Cerebellar nuclear complex (tissue), 1 donor: ENCODE measurements at places on chromosomes 4 and X.

DNA sequence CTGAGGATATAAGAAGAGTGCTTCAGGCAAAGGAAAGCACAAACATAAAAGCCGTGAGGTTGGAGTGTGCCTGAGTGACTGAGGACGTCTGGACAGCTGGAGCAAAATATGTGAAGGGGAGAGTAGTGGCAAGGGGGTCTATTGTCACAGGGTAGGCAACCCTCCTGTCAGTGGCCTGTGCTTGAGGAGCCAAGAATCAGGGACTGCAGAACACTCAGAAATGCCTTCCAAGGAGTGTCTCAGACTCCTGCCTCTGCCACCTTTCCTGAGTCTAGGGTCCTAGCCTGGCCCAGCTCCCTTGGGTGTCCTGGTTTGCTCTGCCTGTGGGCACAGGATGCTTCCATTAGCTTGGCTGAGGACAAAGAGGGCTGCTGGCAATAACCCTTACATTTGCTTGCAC, 152.5 kb upstream of the PJA1 start:
- DNase-seq = no peak

DNA sequence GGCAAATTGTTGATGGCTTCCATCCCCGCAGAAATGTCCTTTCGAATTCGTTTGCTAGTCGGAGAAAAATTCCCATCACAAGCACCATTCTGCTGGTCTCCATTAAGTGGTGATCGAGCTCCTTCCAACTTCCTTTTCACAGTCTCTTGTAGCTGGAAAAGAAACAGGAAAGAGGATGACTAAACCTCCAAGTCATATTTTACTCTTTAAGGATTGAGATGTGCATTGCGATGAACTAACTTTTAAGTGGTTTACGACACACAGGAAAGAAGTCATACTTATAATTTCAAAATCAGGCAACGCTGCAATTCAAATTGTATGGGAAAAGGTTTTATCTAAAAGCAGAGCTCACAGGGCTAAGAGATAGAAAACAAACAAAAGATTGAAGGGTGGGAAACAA, 225.2 kb downstream of the MGST2 start:
- no peak for DNase-seq

GRCh38 chr4:985123-985830, 1.6 kb upstream of the IDUA start:
- no peak for DNase-seq

DNA sequence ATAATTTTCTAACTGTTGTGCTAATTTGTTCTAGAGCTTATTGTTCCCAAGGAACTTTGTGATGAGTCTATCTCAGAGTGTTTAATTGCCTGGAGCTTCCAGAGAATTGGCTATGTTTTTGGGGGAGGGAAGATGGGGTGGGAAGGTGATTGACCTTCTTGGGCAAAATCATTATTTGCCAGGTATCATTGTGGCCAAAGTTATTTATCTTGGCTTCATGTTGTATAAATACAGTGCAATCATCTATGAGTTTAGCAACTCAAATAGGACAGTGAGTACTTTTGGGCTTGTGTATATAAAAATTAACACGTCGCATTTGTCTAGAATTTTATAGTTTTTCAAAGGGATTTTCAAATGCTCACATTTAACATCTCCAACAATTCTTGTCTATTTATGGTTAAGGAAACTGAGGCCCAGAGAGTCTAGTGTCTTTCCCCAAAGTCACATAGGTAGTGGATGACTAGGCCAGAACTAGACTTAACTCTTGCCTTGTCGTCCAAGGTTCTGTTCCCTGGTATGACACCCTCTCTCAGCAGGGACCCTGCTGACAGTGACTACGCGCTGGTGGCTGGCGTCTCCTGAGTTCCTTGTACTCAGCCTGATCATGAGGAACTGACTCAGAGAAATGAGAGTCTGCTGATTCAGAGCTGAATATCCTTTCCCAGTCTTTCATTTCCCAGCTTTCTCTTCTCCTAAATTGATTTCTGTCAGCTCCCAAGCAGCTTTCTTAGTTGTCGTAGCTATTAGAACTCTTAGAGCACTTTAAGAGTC, 27.7 kb downstream of the FNIP2 start:
- DNase-seq = no peak

GRCh38 chr4:38751341-38752010, 31.3 kb downstream of the TLR10 start:
- no peak for DNase-seq

GRCh38 chr4:184282251-184282713, 64.6 kb upstream of the ENPP6 start:
- no peak for DNase-seq

- DNase-seq = no peak
Measured at GRCh38 chr4:94489098-94489497, 37.4 kb downstream of the PDLIM5 start.

GRCh38 chr4:40990899-40991265, 223.5 kb downstream of the APBB2 start:
- DNase-seq = no peak

DNA sequence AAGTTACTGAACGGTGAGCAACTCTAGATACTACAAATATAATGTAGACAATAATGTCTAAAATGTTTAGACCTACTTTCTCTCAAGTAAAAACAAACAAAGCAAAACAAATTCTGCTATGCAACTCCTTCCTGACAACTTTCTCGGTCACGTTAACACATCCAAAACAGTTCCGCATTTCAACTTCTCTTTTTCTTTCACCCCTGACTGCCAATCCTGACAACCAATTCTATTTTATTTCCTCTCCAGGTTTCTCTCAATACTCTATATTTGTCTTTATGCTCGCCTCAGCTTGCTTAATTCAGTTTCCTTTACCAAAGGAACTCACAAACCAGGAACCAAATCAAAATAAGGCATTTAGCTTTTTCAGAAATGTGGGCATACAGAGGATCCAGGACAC, 513.0 kb downstream of the FSTL5 start:
- no peak for DNase-seq

GRCh38 chrX:31294475-31294874, 222.6 kb upstream of the FTHL17 start:
- no peak for DNase-seq

DNA sequence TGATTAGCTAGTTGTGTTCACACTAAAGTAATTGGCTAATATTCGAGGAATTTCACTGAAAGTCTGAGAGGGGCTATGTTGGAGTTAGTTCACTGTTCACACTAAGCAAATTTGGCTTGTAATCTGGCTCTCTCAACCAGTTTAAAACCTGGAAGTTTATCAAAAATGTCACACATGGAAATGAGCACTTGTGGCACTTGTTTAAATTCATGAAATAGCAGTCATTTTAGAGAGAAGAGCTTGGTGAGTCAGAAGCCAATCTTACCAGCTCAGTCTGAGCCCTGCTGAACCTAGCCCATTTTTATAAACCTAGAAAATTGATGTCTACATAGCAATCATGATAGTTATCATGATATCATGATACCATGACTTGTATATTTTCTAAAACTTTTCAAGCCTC, 90.7 kb upstream of the JADE1 start:
- no peak for DNase-seq

DNA sequence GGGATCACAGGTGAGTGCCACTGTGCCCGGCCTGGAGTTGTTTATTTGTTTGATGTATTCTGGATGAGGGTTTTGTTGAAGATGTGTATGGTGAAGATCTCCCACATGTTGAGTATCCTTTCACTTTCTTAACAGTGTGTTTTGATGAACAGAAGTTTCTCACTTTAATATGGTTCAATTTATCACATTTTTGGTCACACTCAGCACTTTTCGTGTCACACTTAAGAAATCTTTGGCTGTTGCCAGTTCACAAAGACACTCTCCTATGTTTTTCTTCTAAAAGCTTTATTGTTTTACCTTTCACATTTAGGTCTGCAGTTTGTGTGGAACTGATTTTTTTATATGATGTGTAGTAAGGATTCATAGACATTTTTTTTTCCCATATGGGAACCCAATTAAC, 16.6 kb upstream of the ZNF185 start:
- no peak for DNase-seq

DNA sequence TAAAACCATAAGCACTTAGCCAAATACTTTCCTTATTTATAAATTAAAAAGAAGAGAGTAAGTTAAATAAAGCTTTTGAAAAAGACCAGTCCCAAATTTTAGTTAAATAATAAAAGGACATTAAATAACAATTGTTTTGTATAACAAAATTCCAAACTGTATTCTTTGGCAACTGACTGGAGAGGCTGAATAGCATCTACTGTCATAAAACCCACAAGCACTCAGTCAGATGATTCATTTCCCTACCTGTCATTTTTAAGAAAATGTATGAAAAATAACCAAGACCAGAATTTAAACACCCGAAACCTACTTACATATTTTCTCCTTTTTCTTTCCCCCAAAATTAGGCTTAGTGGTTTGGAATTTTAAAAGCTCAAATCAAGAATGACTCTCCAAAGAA, 32.5 kb upstream of the SMIM10L2A start:
- DNase-seq = no peak

- no peak for DNase-seq
Measured at GRCh38 chr4:100983426-100983825, 363.9 kb downstream of the PPP3CA start.

- DNase-seq = peak; percentile 78
Measured at GRCh38 chr4:70721747-70722146, at the start of gene RUFY3. TSS of gene RUFY3 (plus strand) at chr4:70721964. CDS start at chr4:70722574, 610 bp downstream.

GRCh38 chrX:155071694-155072280, 479 bp downstream of the BRCC3 start:
- DNase-seq = no peak

DNA sequence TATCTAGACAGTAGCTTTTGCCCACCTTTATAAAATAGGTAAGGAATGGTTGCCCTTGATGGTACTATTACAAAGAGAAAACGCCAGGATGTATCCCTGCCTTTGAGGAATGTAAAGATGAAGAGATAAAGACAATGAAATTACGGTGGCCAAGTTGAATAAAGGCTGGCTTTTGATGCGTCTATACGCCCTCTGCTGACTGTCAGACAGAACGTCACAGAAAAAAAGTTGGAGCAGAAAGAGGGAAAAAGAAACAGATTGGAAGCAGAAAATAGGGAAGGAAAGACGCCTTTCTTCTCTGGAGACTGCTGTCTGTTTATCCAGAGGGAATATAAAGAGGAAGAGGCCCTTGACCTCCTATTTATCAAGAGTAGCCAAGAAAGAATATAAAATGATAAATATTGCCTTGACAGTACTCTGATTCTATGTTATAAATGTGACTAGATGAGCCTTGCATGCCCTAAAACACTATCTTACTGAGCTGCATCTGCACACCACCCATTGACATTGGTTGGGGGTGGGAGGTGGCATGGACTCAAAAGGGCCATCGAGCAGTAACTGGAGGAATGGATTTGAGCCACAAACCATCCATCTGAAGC, 30.6 kb downstream of the PCDH19 start:
- DNase-seq = no peak

- DNase-seq = no peak
Measured at GRCh38 chr4:112504807-112505206, 11.2 kb downstream of the NEUROG2 start.

- no peak for DNase-seq
Measured at GRCh38 chr4:7414736-7415510, 19.8 kb downstream of the PSAPL1 start.

GRCh38 chr4:7591409-7592053, 156.8 kb upstream of the PSAPL1 start:
- no peak for DNase-seq

GRCh38 chr4:73952352-73952751, 29.5 kb downstream of the PF4 start:
- no peak for DNase-seq

GRCh38 chrX:155957843-155958242, 39.7 kb upstream of the IL9R start:
- DNase-seq = no peak

DNA sequence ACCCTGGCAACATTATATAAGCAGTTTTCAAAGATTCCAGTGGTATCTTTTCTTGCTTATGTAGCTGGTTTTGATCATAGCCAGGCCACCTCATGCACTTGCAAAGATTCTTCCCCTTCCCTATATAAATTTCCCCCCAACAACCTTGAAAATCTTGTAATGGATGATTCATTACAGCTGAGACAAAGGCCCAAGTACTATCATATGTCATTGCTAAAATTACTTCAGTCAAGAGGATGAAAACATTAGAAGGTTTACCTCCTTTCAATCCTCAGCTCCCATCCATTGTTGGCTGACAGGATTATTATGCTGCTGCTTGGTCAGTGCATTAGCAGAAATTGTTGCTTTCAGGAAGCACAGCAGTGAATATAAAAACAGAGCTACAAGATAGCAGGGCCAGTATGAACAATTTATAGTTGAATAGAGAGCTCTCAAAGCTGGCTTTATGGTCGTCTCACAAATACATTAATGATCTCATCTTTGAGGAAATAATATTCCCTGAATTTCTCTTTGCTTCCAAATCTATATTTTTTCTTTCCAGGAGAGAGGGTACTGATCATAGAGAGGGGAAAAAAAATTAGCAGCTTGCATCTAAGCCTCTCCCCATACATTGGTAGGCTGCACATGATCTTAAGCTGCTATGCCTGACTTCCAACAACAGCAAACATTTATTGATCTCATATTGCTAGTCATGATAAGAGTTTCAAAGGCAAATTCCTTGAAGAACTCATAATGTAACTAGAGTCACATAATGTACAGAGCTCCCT, 7.7 kb upstream of the ARHGEF38 start:
- no peak for DNase-seq

DNA sequence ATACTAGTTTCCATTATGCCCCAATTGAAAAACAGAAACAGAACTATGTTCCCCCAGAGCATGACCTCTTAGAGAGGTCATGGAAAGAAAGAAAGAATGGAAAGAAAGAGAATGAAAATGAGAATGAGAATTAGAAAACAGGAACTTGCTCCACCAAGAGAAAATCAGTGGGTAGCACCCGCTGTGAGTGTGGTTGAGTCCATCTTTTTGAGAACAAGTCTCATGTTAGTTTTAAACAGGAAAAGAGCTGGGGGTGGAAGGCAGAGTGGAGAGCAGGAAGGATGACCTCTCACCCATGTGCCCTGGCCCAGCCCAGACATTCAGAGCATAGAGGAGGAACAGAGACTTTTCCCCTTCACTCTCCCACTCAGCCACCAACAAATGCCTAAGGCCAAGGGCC, 4.9 kb downstream of the GSX2 start:
- no peak for DNase-seq

DNA sequence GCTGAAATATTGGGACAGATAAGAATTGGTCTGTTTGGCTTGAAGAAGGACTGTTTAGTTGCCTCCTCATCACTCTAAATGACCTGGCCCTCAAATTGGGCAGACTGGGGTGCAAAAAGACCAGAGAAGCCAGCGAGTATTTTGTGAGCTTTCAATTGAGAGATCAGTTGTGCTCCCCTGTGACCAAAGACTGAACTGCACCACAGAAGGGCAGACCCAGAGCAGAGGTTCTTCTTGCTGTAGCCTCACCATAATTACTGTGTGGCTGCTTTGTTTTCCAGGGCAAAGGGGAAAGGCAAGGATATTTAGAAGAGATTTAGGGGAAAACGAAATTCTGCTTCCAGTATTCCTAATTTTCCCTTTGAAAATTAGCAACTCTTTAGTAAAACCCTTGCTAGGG, 104.0 kb upstream of the MBNL3 start:
- no peak for DNase-seq

GRCh38 chrX:11688201-11688600, 22.5 kb upstream of the ARHGAP6 start:
- no peak for DNase-seq
